Astrocyte (in vitro differentiated cells and primary cell): ENCODE measurements at places on chromosomes 3 and 15.
A peak's percentile ranks its signal among the peaks of the same experiment; 100 is the strongest.

- DNase-seq: peak; percentile 73
Observed at GRCh38 chr3:72820415-72820814, 27.8 kb downstream of the SHQ1 start.

DNA sequence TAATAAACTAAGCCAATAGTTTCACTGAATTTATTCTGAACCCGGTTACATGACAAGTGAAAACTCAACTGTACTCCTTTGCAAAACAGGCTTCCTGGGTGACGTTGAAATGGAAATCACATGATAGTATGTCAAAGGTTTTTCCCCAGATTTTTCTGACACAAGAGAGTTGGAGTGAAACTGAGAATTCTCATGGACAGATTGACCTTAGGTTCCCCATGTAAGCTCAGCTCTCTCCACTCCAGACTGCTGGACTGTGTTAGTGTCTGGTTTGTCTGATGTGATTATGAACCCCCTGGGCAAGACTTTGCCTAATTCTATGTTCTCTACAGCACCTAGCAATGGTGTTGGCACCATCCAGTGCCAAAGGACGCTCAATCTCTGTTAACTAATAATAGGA is 219.7 kb upstream of the COL8A1 start:
- no peak for DNase-seq

- no peak for DNase-seq
Observed at GRCh38 chr15:78216276-78217104, 17.9 kb downstream of the ACSBG1 start.

DNA sequence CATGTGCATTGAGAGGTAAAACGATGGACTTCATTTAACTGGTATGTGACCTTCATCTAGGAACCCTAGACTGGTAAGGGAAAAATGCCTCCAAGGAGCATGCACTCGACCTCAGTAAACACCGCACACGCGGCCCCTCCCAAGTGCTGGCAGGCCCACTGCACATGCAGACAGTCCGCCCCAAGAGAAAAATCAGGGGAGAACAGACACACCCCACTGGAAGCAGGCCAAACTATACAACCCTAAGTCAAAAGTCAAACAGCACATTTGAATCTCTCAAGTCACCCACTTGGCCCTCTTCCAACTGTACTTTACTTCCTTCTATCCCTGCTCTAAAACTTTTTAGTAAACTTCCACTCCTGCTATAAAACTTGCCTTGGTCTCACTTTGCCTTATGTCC is 250.1 kb upstream of the HES1 start:
- DNase-seq: no peak

DNA sequence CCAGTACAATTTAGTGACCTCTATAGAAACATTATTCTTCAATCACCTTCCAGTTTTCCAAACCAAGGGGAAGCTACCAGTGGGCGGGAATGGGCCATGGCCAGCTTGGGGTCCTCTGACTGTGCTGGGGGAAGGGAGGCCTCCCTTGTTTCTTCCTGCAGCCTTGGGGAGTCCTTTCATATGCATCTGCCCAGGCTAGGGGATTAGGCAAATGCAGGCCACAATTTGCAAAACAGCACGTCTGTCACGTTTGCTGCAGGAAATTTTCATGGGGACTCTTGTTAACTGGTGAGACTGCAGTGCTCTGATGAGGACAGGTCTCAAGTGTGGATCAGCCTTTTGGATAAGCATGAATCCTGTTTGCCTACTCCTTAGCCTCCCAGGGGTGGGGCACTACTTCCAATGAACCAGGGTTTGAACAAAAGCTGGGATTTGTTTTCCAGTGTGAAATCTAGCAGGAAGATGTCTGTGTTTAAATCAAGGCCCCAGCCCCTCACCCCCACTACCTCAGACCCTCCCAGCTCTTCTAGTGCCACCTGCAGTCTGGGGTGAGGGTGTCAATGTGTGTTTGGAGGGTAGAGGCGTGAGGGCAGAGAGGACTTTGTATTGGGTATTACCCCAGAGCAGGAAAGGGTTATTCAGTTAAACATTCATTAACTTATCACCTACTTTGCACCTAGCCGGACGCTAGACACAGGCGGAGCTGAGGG is 219.9 kb downstream of the OPA1 start:
- DNase-seq: no peak
